Islet precursor cell (in vitro differentiated cells): ENCODE measurements at places on chromosomes 2 and 18.

GRCh38 chr2:238684362-238685326, 163.2 kb upstream of the TWIST2 start:
- no peak for DNase-seq

- peak; percentile 77 for DNase-seq
These were observed 14.1 kb upstream of the KLF11 start for GRCh38 chr2:10028988-10029874.

DNA sequence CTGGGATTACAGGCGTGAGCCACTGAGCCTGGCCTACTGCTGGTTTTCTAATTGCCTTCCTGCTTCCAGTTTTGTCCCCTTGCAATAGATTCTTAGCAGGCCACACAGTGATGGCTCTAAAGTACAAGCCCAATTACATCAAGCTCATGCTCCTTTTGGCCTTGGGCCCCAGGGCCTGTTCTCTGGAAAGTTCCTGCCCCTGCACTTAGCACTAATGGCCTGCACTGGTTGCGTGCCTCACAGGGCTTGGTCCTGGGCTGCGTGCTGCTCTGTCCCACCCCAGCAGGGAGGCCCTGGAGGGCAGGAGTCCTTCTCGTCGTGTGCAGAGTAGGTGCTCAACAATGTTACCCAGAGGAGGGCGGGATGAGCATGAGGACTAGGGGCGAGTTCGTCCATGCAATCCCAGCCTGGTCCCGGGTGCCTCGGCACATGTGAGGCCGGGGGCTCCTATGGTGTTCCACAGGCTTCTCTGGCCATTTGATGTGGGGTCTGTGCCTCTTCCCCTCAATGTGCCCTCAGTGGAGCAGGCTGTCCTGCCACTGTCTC, 51.7 kb downstream of the PDCL3 start:
- DNase-seq, result peak; percentile 77

GRCh38 chr2:237455764-237456163, 31.3 kb upstream of the MLPH start:
- DNase-seq, result no peak

- DNase-seq, result peak; percentile 58
These were observed 37.2 kb downstream of the GALNT1 start for GRCh38 chr18:35618696-35619095.

- no peak for DNase-seq
These were observed 49.4 kb downstream of the IMPA2 start for GRCh38 chr18:12030670-12031069.

GRCh38 chr2:28352610-28353195, 40.0 kb upstream of the FOSL2 start:
- no peak for DNase-seq

GRCh38 chr2:171541202-171541887, 19.1 kb downstream of the CYBRD1 start:
- no peak for DNase-seq

DNA sequence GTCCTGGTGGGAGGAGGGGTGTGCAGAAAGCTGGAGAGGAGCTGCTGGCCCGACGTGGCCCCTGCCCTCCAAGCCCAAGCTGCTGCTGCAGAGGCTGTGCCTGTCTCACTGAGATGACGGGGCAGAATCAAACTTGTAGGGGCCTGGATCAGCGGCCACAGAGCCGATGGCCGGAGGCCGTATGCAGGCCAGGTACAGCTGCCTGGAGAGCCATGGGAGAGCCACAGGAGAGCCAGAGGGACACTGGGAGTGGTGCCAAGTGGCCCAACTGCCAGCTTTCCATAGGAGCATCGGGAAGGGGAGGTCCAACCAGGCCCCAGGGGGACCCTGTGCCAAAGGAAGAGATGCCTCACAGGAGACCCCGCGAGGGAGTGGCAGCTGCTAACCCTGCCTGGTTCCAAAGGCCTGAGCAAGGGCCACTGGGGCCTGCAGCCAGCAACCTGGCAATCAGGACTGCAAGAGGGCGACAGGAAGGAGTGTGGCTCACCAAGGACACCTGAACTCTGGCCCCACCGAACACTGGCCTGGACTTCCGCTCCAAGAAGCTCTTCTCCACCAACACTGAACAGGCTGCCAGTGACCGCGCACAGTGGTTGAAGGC, 70.7 kb downstream of the HDAC4 start:
- peak; percentile 43 for DNase-seq

- no peak for DNase-seq
These were observed 135.4 kb downstream of the SETBP1 start for GRCh38 chr18:44816050-44816449.

DNA sequence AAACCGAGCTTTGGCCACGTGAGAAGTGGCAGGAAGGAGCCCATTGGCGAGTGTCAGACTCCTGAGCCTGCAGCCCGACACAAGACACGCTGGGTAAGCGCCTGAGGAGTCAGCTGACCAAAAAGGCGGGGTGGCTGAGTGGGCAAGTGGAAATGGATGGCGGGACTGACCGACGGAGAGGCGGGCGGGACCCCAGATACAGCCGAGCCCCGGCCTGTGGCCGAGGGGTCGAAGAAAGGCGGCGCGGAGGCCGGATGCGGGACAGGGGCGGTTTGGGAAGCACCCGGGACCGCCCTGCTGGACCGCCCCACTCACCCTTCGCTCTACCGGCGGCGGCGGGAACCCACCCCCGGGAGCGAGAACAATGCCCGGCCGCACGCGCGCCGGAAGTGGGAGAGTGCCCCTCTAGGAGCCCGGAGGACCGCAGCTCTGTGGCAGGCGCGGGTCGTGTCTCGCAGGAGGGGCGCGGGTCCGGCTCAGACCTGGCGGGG, 22.8 kb downstream of the ZSCAN30 start:
- DNase-seq, result no peak

- no peak for DNase-seq
These were observed 39.9 kb upstream of the SP3 start for GRCh38 chr2:174004905-174005605.

- peak; percentile 45 for DNase-seq
These were observed 36.8 kb upstream of the GPR17 start for GRCh38 chr2:127609031-127609751.

- no peak for DNase-seq
These were observed 154.5 kb upstream of the RBMS1 start for GRCh38 chr2:160647967-160648685.

GRCh38 chr2:1777156-1777555, 32.8 kb upstream of the PXDN start:
- peak; percentile 56 for DNase-seq

DNA sequence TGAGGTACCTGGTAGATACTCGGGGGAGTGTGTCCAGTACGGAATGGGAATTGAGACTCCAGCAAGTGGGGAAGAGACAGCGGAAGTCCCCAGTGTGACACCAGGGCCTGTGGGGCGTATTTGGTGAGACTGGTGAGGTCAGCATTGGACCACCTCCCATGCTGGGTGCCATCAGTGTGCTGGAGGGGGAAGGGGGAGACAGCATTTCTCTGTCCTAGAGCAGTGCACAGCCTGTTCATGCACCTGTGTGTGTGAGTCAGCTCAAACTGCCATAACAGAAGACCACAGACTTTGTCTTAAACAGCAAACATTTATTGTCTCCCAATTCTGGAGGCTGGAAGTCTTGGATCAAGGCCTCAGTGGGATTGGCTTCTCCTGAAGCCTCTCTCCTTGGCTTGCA, 301.8 kb downstream of the GBX2 start:
- no peak for DNase-seq

DNA sequence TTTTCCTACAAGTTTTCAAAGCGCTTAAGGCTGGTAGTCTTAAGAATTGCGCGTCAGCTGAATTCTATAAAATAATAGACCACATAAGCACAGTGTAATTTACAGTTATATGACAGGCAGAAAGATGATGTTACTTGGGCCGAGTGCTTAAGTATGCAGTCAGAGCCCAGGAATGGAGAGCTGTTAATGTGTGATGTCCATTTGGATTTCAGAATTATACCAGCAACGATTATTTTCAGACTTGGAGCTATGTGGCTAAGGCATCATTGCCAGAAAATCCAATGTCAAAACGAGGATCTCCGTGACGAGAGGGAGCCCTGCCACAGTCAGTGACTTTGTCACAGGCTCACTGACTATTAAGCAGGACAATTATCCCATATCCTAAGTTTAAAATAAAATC, 3.4 kb downstream of the KLF7 start:
- no peak for DNase-seq

- no peak for DNase-seq
These were observed 150.8 kb downstream of the RNF152 start for GRCh38 chr18:61741881-61742454.

GRCh38 chr2:120765678-120766469, 30.2 kb downstream of the GLI2 start:
- peak; percentile 99 for DNase-seq

DNA sequence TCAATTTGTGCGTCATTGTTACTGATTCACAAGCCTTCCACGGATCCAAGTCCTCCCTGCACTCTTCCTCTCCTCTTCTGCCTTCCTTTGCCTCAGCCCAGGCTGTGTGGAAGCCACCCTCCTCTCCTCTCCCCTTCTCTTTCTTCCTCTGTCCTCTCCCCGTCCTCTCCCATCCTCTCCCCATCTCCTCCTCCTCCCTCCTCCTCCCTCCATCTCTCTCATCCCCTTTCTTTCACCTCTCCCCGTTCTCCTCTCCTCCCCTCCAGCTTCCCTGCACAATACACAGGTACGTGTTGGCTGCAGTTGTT, 183.5 kb downstream of the SEPTIN10 start:
- no peak for DNase-seq

- no peak for DNase-seq
These were observed 400.5 kb upstream of the RAB12 start for GRCh38 chr18:8208716-8209115.

DNA sequence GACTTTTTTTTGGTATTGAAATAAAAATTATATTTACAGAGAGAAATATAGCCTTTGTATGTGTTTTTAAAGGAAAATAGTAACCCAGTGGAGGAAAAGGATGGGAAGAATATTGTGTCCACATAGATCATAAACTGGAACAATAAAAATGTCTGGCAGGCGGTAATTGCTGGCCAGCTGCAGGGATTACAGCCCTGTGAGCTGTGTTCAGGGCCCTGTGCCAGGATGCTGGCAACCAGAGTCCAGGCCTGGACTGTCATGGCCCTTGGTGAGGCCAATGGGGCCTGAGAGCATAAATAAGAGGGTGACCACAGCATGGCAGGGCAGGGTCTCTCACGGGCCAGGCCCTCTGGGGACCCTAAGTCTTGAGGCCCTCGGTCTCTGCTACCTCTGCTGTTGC, 171.2 kb downstream of the ACOXL start:
- no peak for DNase-seq

GRCh38 chr2:41932241-41933045, 115.4 kb upstream of the PKDCC start:
- no peak for DNase-seq

DNA sequence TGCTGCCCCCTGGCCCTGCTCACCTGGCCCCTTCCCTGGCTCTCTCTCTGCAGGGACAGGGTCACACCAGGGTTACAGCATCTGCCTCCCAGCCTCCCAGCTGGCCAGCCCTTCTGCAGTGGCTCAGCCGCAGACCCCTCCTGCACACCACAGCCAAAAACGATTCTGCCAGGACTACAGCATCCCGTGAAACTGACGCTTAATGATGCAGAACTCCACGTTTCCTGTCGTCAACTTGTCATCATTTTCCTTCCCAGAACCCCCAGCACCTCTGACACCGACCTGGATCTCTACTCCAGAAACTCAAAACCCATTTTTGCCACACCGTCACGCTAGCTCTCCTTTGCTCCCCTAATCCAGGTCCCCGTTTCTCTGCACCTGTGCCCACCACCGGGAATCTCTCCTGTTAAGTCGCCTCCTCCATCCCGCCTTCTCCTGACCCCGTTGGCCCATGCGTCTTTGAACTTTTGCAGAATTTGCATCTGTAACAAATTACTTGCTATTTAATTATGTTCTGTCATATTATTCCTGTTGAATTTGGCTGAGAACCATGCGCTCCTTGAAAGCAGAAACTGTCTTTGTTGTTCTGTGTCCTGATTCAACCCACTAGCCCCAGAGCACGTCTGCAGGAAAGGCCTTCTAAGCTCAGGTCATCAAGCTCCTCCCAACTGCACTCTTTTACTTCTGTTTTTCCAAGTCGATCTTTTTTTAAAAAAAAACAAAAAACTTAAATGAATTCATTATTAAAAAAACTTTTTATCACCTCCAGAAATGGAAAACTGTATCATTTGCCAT, 173.2 kb upstream of the COPS8 start:
- DNase-seq, result no peak

DNA sequence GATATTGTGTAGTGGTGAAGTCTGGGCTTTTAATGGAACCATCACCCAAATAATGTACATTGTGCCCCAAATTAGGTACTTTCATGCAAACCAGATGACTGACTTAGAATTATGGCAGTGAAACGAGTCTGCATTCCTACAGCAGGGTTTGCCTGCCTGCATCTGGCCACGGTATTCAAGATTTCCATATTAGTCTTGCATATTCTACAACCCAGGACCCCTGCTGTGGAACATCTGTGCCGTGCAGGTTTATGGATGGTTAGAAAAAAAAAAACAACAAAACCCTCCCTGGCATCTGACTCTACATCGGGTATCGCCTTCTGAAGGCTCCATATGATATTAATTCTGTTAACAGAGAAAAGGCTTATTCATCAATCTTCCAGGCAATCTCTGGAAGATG, 394.8 kb downstream of the DCDC2C start:
- no peak for DNase-seq

- DNase-seq, result peak; percentile 38
These were observed 58.7 kb upstream of the LPIN2 start for GRCh38 chr18:3071676-3072075.

DNA sequence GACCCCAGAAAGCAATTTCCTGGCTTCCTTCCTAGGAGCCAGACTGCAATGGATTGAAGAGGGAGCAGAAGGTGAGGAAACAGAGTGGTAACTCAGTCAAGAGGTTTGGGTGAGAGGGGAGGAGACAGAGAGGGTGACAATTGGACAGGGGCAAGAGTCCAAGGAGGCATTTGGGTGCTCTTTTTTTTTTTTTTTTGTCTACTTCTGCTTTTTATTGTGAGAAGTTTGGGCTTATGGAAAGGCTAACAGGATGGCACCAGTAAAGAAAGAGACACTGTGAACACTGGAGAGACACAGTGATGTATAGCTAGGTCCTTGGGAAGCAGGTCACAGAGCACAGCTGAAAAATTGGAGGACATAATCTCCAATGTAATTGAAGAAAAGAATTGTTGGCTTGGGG, 25.0 kb downstream of the CYBRD1 start:
- no peak for DNase-seq

DNA sequence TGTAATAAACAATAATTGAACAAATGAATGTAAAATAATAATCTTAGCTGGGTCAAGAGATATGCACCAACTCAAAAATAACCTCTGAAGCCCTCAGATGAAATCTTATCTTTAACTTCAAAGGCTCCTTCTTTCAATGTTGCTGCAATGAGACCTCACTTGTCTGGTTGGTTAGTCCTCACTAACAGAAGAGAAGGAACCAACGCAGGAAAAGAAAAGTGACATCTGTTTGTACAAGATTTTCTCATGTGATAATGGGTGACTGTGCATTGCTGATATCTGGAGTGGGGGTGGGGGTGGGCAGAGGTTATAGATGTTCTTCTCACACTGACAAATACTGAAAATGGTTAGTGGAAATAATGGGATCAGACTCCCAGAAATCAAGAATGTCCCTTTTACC, 2.6 kb downstream of the SCN7A start:
- no peak for DNase-seq

DNA sequence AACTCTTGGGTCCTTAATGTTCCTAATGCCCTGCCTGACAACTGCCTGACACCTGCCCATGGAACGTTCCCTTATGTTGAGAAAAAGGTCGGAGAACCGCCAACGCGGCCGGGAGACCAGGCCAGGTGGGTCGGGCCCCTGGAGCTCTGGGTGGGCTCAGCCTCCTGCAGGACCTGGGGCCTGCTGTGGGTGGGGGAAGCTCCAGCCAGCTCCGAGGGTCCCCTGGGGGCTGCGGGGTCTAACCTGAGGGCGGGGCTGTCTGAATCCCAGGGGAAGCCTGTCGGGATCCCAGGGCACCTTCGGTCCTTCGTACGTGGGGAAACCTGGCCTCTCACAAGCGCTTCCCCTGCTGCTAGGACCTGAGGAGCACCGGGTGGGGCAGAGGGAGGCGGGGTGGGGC, 296.0 kb downstream of the NDUFA10 start:
- DNase-seq, result no peak
